ENCODE measurements at places on chromosomes 5 and 9.

- DNase-seq: no peak
Measured at GRCh38 chr9:105305856-105306255, 61.4 kb downstream of the SLC44A1 start.

- DNase-seq: no peak
Measured at GRCh38 chr9:3205421-3206095, 320.2 kb downstream of the RFX3 start.

- DNase-seq: no peak
Measured at GRCh38 chr9:128675382-128675781, 13.6 kb upstream of the SET start.

DNA sequence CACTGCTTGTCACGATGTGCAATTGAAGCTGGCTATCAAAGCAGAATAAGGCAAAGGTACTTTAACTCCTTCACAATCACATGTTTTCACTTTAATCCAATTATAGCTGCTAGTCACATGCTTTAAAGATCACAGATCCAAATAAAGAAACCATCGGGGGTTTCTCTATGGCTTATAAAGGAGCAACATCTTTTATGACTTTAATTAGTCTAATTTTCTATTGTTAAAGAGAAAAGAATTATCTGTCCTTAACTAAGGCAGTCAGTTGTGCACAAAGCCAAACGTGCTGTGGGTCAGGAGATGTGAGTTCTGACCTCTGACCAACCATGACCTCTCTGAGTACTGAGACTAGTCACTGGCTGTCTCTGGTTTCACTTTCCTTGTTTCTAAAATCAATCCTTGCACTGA is 561.1 kb downstream of the RAB3C start:
- no peak for DNase-seq

DNA sequence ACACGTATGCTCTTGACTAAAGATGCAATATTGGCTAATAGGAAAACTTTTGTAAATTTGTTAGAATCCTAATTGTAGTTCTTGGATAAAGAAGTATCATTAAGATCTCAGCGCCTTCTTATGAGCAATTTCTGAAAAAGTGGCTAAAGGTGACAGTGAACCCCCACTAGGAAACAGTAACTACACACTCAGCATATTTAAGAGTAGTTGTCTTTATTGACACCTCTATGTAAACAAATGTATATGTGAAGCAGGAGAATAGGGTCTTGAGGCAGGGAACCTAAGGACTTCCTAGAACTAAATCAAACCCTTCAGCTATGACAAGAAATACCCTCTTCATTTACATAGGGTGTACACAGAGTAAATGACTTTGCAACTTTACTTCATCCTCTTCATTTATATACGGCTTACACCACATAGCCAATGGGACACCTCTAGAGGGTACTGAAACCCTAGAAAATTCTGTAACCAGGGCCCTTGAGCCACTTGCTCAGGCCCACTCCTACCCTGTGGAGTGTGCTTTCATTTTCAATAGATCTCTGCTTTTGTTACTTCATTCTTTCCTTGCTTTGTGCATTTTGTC is 2.8 kb downstream of the NIPSNAP3A start:
- DNase-seq: no peak

GRCh38 chr5:98454904-98455303 is 318.6 kb upstream of the RGMB start:
- no peak for DNase-seq

DNA sequence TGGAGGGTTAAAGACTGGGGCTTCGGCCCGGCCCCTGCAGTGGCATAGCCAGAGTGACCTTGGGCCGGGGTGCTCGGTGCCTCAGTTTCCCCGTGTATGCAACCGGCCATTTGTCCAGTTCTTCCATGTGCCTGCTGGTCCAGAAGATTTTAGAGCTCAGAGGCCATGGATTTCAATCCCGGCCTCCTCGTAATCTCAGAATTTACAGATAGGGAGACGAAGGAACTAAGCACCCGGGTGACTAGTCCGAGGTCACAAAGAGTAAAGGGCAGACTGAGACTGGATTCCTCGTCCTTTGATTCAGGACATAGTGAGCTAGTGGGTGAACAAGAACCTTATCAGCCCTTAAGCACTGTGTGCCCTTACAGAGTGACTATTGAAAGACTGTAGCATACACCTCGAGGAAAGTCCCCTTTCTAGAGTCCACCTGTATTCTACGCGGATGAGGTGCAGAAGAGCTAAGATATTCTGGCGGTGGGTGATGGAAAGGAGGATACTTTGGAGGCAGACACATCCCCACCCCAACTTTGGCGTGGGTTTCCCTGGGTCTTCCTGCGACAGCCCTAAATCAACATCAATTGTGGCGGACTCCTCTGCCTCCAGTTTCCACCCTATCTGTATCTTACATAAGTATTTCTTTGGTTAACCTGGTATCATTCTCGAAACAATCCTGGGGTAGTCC is 597 bp downstream of the SLC31A1 start:
- DNase-seq: no peak

DNA sequence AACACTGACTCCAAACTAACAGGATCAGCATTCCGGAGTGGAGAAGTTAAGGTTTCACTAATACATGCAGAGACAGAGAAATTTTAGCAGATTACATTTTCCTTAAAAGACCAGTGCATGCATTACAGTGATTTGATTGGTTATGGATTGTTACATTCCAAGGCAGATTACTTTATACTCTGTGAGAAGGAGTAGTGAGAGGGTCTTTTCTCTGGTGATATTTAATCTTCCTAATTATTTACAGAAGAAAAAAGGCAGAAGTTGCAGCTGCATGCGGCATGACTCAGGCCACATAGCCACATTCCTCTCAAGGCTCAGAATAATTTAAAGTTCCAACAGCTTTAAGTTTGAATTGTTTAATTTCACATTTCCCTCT is 53.0 kb upstream of the PDZD2 start:
- DNase-seq: no peak

DNA sequence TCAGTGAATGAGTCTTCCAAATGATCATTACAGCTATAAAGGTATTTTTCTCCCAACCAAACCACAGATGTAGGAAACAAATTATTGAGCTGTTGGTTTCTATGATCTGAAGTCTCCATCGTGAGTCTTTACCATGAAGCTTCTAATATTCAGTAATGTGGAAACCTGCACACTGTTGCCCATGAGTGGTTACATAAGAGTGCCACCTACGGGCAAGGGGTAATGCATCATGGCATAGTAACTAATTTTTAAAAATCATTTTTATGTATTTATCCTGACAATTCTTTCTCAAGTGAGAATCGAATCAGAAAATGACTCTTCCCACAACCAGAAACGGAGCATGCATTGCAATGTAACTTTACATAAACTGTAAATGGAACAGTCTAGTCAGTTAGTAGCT is 282.5 kb upstream of the SMARCA2 start:
- no peak for DNase-seq

GRCh38 chr5:169988947-169989346 is 8.7 kb upstream of the INSYN2B start:
- DNase-seq: no peak

DNA sequence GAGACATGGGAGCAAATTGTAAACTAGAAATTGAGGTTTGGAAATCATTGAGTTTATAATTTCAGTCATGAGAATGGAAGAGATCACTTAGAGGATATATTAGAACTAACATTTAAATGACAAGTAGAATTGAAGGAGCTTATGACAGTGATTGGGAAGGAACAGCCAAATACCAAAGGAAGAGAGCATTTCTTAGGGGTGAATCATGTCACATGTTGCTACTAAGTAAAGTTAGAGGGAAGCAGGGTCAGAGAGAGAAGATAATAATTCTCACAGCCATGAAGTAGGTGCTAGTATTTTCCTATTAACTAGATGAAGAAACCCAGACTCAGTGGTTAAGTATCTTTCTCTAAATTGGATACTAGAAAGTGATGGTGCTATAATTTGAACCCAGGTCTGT is 59.3 kb downstream of the COMMD10 start:
- DNase-seq: no peak

DNA sequence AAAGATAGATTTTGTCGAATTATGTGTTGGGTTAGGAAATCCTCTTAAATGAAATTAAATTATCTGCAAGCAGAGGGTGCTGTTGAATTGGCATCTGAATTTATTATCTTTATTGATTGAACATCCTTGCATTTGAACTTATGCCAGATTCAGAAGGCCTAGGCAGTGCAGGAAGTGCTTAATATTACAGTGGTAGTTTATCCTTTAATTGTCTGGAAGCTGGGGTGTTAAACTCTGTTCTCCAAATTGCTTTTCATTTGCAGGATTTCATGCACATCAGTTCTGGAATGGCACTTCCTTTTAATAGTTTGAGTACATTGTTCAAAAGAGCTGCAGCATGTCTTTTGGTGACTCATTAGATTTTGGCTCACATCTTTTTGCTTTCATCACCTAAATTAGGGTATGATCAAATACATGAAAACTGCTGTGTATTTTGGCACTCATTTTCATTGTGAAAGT is 186.3 kb downstream of the KDM4C start:
- no peak for DNase-seq

DNA sequence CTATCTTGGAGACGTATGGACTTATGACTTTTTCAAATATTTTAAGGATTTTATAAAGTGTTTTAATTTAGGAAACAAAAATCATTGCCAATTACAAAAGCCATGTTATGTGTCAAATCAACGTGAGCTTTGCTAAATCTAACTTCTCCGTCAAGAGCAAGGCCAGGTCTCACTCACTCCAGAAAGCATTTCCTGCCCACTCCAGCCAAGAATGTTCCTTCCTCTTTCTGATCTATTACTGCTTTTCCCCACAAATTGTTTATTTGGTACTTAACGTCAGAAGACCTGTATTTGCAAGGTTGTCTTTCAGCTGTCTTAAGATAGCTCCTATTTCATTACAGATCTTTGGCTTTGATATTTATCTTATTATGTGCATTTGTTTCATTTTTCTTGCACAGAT is 193.5 kb upstream of the HAPLN1 start:
- DNase-seq: no peak

- no peak for DNase-seq
Measured at GRCh38 chr5:177994561-177995190, 1.4 kb downstream of the PROP1 start.

DNA sequence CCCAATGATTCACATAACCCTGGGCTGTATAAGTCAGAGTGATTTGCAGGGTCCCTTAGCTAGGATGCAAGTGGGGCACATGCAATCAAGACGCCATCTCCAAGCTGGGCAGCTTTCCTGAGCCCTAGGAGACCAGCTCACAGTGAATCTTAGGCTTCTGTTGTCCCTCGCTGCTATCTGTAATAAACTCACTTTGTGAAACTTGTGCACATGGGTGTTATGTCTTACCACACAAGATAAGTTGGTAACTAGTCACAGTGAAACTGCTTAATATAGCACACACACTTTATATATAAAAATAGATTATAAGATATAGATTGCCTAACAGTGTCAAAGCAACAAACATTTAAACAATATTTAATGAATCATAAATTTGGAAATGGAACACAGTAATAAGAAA is 658.5 kb downstream of the SLCO4C1 start:
- DNase-seq: no peak

DNA sequence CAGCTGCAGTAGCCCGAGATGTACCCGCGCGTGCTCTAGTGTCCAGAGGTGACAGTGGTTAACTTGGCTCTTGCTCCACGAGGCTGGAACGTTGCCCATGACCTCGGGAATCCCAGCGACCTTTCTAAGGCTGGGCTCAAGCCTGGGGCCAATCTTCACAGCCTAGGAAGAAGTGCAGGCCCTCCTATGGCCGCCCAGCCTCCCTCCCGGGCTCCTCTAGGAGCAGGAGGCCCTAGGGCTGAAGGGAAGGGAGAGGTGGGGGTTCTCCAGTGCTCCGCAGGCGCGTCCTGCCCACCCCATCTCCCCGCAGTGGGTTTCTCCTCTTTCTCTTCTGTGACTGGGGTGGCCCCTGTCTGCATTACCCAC is 13.3 kb downstream of the NR2F1 start:
- DNase-seq: no peak

DNA sequence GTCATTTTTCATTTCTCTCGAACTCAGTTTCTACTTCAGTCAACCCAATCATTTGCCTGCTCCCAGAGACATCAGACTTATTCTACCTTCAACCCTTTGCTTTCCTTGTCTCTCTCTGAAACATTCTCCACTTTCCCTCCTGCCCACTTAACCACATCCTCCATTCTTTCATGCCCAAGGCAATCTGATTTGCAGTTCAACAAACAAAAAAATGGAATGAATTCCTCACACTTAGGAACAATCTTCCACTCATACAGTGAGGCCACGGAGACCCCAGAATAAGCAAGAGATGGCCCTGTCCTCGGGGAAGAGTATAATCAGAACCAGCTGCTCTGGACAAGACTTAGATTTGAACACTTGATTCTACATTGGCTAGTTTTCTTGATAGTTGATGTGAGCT is 180.5 kb downstream of the RFK start:
- no peak for DNase-seq

DNA sequence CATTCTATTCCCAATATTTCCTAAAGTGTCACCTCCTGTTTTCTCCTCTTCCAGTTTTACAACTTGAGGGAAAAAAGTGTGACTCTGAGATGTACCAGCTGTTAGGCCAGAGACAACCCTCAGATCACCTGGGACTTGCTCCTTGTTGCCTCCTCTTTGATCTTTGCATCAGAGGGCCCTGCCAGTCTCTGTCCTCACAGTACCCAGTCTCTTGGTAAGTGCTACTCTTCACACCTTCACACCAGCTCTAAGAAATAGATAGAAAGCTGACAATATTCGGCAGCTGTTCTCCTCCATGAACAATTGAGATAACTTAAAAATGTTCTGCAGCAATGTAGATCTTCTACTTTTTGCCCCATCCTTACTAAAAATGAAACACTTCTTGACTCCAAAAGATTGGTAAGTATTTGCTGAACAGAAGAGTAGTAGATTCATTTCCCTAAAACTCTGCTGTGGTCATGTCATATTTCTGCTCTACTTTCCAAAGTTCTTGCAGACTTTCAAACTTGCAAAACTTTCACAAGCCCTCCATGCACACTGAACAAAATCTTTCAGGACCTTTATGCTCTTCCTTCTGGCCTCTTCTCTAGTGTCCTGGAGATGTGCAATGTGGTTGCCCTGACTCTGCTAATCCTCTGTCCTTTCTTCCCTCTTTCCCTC is 188.6 kb downstream of the SNX18 start:
- no peak for DNase-seq

- no peak for DNase-seq
Measured at GRCh38 chr9:12854221-12854620, 79.4 kb downstream of the LURAP1L start.

GRCh38 chr5:128014578-128014977 is 69.0 kb upstream of the SLC12A2 start:
- DNase-seq: no peak

DNA sequence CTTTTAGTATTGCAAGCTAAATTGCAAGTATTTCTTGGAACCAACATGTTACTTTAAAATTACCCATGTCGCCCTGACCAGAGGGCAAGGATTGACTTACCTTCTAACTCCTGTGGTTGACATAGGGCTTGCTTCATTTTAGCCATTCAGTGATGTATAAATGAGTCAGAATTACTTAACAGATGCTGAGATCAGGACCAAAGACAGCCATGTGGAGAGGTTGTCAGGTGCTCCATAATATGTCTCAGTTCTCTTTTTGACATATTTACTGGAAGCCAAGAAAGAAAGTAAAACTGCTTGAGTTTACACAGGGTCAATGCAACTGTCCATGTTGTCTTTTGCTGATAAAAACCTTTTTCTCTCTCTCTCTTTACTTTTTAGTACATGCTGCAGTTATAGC is 33.2 kb downstream of the F2RL2 start:
- no peak for DNase-seq

Data from stimulated activated CD4-positive, alpha-beta T cell treated with anti-CD3 and anti-CD28 coated beads, Interleukin-1b, Interleukin-23, amount 100 ng/mL, for 24 hours (primary cell).